ENCODE measurements at places on chromosomes 16 and 17.

GRCh38 chr16:85912211-85912974 lies 13.4 kb downstream of the IRF8 start:
- DNase-seq: peak; percentile 14

DNA sequence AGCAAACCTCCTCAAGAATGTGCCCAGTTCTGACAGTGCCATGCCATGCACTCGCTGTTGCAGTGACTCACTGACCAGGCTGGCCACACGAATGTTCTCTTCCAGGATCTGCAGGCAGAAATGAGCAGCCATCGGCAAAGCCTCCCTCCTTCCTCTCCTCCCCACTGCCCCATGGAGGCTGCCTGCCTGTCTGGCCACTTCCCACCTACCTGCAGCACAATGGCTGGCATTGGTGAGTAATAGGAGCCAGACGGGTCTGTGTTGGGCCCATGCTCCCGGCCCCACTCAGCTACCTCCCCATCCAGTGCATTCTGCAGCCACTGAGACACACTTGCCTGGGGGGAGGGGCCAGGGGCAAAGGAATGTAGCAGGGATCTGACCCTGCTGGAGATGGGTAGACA lies 2.8 kb upstream of the MATCAP1 start:
- DNase-seq: no peak

GRCh38 chr17:35986643-35987042 lies at the start of gene CCL14:
TSS of gene CCL14 (minus strand) at chr17:35986729. CDS start at chr17:35986649, 80 bp downstream.
- DNase-seq: no peak

DNA sequence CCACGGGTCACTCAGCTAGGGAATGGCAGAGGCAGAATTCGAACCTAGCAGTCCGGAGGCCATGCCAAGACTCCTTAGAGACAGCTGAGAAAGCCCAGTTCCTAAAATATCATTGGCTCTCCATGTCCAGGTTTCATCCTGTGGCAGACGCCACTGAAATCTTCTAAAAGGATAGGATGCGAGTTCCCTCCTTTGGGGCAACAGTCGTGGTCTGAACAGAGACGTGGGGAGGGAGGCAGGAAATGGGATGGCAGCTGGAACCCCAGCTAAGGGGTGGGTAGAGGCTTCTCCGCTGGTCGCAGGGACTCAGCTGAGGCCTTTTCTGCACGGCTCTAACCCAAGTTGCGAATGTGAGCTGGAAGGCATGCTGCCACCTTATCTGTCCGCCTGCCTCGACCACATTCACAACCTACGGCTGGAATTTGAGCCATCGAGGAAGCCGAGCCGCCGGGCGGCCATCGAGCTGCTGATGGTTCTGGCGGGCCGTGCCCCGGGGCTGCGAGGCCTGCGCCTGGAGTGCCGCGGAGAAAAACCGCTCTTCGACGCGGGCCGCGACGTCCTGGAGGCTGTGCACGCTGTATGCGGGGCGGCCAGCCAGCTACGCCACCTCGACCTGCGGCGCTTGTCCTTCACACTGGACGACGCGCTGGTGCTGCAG lies 1.9 kb upstream of the HSF4 start:
- DNase-seq: no peak

DNA sequence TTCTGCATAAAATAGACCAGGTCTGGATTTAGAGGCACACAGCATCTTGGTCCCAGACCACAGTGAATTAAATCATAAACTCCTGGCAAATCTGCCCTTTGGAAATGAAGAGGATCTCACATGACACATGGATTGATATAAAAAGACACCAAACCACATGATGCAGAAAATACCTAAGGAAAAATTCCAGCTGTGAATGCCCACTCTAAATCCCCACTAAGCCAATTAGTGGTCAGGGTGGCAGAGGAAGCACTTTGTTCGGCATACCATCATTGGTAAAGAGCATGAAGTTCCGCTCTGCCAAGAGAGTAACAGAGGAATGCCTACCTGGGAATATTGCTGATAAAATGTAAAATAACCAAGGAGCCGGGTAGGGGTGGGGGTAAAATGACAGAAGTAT lies 32.4 kb upstream of the NOL11 start:
- no peak for DNase-seq

DNA sequence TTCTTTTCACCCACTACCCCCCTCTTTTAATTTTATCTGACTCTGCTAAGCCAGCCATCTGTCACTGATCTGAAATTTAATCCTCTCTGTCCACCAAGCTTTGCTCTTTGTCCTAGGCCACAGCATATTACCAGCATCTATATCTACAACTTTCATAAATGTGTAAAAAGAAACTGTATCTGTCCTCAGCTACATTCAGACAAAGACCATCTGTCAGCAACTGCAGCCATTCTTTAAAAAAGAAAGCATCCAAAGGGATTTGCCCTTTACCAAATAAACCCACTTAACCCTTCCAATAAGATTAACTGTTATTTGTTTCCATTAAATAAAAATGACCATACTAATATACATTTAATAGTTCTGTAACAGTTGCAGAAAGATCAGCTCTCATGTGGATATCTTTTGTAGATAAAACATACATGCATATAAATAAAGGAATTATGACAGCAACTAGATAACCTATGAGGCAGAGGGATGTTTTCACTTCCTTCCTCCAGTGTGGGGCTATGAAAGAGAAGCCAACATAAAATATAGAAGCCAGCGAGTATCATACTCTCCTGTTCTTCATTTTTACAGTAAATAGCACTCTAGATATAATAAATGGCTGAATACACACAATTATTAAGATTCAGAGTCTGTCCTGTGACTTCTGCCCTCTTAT lies 602.5 kb upstream of the SALL1 start:
- DNase-seq: no peak

GRCh38 chr17:74011966-74012365 lies 191.5 kb upstream of the RPL38 start:
- no peak for DNase-seq

GRCh38 chr16:30619638-30620037 lies 9.4 kb upstream of the ZNF689 start:
- DNase-seq: no peak

DNA sequence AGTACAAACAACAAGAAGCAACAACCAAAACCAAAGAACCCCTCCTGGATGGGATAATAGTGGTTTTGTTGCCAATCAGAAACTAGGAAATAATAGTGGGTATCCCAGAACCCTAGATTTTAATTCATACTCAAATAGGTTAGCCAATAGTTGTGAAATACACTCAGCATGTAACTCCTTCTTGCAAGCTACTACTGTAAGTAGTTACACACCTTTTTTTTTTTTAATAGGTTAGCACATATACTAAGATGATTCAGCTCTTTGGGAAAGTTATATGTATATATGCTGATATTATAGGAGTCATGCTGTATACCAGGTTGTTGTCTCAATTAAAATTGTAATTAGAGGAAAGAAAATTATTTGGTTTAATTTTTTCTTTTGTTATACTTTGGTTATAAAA lies 92.5 kb upstream of the HAS3 start:
- no peak for DNase-seq

DNA sequence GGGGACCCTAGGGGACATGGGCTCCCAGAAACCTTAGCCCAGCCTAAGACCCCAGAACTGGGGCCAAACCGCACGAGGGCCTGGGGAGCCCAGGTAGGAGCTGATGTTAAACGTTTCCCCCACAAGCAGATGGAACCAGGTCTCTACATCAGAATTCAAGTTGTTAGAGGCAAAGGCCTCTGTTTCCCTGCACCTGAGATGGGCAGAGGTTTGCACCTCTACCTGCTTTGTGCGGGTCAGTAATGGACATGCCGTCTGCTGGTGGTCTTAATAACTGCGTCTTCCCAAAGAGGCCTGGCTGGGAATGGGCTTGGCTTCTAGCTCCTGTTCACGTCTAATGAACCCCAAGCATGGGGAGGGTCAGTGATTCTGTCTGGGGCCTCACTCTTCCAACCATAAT lies 79.1 kb downstream of the NDE1 start:
- DNase-seq: no peak

GRCh38 chr17:57747221-57748017 lies 2.3 kb upstream of the CCDC182 start:
- peak; percentile 34 for DNase-seq

GRCh38 chr17:9006175-9006767 lies 15.0 kb upstream of the NTN1 start:
- no peak for DNase-seq

DNA sequence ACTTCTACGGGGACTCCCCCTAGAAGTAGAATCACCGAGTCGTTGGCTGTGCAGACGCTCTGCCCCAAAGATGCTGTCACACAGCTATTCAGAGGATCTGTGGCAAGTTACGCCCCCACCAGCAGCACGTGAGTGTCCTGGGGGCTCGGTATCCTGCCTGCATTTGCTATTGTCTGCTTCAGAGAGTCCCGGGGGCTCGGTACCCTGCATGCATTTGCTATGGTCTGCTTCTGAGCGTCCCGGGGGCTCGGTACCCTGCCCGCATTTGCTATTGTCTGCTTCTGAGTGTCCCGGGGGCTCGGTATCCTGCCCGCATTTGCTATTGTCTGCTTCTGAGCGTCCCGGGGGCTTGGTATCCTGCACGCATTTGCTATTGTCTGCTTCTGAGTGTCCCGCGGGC lies 23.8 kb upstream of the ZNF469 start:
- no peak for DNase-seq

- DNase-seq: no peak
Observed at GRCh38 chr16:85417156-85417860, 195.8 kb upstream of the GSE1 start.

GRCh38 chr16:56601325-56601724 lies 7.1 kb upstream of the MT2A start:
- no peak for DNase-seq

DNA sequence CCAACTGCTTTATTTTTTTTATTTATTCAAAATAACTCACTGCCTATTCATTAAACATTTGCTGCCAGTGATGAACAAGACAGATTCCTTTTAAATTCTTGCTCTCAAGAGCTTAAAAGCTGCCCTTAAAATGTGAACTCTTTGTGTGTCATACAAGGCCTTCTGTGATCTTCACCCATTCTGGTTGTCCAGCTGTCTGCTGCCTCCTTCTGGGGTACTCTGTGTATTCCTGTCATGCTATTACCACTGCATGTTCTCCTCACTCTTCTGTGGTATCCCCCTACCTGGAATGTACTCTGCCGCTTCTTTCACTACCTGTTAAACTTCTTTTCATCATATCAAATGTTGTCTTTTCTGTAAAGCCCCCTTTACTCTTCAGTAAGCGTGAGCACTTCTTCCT lies 165.8 kb downstream of the CHD9 start:
- DNase-seq: no peak

- no peak for DNase-seq
Observed at GRCh38 chr17:12415031-12415430, 250.7 kb upstream of the MYOCD start.

DNA sequence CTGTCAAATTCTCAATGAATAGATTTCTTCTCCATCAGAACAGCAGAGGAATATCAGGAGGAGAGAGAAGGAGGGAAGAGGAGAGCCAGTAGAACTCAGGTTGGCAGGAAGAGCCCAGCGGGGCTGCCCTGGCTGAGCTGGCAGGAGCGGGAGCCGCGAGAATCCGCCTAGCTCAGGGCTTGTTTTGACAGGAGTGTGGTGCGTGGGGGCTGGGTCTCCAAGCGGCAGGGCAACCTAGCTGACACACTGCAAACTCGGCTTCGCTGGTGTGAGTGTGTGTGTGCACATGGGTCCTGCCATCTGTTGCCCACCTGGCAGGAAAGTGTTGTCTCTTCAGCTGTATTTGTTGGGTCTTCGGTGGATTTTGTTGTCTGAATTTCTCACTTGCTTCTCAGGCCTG lies 27.9 kb upstream of the BCAR1 start:
- DNase-seq: no peak

GRCh38 chr16:84648595-84649510 lies 542 bp downstream of the KLHL36 start:
- no peak for DNase-seq

GRCh38 chr16:2468233-2468724 lies 2.8 kb upstream of the NTN3 start:
- DNase-seq: no peak

- DNase-seq: no peak
Observed at GRCh38 chr16:381012-381788, 578 bp downstream of the PGAP6 start.

DNA sequence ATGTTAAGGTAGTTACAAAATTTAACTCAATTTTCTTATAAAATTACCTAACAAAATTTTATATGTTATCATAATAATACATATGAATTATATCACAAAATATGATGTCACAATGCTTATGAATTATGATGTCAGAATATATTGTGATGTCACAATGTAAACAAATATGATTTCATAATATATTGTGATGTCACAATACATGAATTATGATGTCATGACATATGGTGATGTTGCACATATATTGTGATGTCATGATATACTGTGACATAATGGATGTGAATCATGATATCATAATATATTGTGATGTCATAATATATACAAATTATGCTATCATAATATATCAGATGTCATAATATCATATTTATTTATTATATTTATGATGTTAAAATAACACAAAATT lies 1879.9 kb downstream of the TP53TG3F start:
- no peak for DNase-seq
